ENCODE measurements at places on chromosomes 1 and 21. TPM values are rescaled to one million over a fixed set of nuclear protein-coding genes. Genes with fewer than 3 reads are reported as not detected.

DNA sequence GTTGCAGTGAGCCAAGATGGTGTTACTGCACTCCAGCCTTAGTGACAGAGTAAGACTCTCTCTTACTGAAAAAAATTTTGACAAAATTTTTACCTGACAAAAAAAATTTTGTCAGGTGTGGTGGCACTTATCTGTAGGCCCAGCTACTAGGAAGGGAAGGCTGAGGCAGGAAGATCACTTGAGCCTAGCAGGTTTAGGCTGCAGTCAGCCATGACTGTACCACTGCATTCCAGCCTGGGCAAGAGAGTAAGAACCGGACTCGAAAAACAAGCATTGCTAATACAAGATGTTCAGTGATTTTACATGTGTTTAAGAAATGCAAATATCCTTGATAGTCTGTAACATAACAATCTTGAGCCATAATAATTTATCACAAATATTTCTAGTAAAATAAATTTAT, 46.9 kb downstream of the USP48 start:
- DNase-seq = no peak
- H3K27me3 ChIP-seq = no peaks in the 10 kb centered on the region
- peaks cover 11% of the 10 kb centered on the region for H3K4me1 ChIP-seq
- no peak overlapping the region for H3K4me3 ChIP-seq

GRCh38 chr1:115129071-115129640, 39.9 kb upstream of the TSPAN2 start:
- no peaks in the 10 kb centered on the region for H3K4me1 ChIP-seq
- no peak for DNase-seq
- peaks cover 9% of the 10 kb centered on the region for H3K27me3 ChIP-seq
- H3K27ac ChIP-seq = no peak overlapping the region
- H3K4me3 ChIP-seq = no peak overlapping the region

- H3K36me3 ChIP-seq = no peaks in the 10 kb centered on the region
- no peak overlapping the region for H3K4me3 ChIP-seq
- peaks cover 17% of the 10 kb centered on the region for H3K4me1 ChIP-seq
- DNase-seq = no peak
These were observed 21.8 kb downstream of the GPR157 start for GRCh38 chr1:9107136-9107535.

DNA sequence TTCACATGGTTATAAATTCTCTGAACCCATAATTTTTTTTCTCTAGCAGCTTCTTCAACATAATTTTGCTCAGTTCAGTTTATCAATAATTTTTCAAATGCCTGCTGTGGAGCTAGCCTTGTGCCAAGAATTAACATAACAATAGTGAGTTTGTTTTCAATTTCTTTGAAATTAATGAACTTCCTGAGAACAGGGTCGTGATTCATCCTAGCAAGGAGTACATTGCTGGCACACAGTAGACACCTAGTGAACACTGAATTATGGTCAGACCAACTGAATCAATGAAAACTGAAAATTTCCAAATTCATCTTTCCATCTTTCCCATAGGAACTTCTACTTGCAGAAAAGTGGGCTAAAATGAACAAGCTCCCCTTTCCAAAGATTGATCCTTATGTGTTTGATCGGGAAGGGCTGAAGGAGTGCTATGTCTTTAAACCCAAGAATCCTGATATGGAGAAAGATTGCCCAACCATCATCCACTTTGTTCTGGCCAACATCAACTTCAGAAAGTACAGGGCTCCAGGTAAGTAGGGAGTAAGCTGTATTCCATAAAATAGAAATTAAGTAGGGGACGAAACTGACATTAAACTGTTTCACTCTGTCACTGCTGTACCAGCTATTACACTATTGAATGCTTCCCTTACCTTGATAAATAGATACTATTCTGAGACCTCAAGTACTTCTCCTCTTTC, 148.7 kb downstream of the PLA2G4A start:
- peaks cover 2% of the 10 kb centered on the region for H3K27me3 ChIP-seq
- DNase-seq = no peak
- no peaks in the 10 kb centered on the region for H3K36me3 ChIP-seq
- H3K4me3 ChIP-seq = no peak overlapping the region
- H3K4me1 ChIP-seq = no peaks in the 10 kb centered on the region
- no peak overlapping the region for H3K27ac ChIP-seq

DNA sequence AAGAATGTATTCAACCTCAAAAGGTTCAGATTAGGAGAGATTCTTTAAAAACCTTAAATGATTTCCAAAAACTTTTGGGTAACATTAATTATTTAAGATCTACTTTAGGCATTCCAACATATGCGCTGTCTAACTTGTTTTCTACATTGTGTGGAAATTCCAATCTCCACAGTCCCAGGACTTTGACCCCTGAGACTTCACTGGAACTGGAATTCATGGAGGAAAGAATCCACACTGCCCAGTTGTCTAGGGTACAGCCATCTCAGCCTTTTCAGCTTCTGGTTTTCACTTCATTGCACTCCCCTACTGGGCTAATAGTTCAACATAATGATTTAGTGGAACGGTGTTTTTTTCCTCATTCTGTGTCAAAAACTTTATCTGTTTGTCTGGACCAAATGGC, 161.5 kb downstream of the IER5 start:
- H3K36me3 ChIP-seq = no peaks in the 10 kb centered on the region
- peaks cover 2% of the 10 kb centered on the region for H3K27me3 ChIP-seq
- no peaks in the 10 kb centered on the region for H3K4me1 ChIP-seq
- H3K4me3 ChIP-seq = no peak overlapping the region

BMP8A gene
- total RNA-seq = not detected

OR2L3 gene
- total RNA-seq = not detected

SYPL2 gene
- not detected for total RNA-seq

GRCh38 chr1:99645203-99645602, 710 bp upstream of the PALMD start:
- H3K27ac ChIP-seq = no peak overlapping the region
- DNase-seq = no peak
- H3K4me3 ChIP-seq = no peak overlapping the region
- H3K36me3 ChIP-seq = no peaks in the 10 kb centered on the region
